ENCODE measurements at places on chromosomes 4 and X.

DNA sequence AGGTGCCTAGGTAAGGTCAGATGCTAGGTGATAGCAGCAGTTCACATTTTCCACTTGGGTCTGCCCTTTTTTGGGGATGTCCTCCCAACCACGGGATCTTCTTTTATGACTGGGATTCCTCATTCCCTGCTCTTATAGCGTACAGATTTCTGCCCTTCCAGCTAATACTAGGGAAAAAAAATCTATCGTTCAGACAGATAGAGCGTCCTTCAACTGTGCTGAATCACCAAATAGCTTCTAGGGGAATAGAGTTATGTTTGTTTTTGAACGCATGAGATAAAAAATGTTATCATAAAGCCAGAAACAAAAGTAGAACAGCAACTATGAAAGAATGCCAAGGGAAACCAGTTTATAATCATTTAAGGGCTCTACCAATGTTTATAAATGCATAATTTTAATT lies 13.0 kb downstream of the RAP2C start:
- no peak for DNase-seq

DNA sequence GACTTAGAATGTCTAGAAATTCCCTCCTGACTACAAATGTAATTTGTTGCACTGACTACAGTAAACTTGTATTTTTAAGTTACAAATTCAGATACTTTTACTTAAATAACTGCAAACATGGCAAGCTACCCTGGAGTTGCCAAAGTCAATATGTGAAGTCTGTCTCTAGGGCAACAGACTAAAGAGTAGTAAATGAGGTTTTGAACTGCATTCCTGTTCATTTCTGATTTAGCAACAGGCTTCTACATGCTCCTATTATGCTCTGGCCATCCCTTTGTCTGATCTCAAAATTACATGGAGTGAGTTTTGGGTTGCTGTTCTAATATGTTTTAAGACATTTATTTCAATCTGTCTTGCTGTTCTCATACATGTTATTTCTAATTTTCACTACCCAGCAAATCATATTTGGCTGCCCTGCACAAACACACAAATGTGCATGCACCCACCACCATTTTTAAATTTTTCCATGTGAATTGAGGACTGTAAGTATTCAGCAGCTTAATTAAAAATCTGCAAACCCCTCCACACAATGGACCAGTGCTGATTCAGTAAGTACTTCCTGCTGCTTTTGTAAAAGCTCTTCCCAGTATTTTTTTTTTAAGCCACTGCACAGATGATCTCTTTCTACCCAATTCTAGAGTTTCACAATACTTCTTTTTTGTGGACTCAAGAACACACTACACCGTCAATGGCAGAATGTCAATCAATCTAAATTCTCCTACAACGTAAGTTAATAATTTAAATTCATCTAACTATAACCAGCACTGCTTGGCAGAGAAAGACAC lies 26.7 kb downstream of the SH3RF1 start:
- no peak for DNase-seq

- no peak for DNase-seq
Observed at GRCh38 chrX:110407910-110408545, 49.4 kb downstream of the RTL9 start.

DNA sequence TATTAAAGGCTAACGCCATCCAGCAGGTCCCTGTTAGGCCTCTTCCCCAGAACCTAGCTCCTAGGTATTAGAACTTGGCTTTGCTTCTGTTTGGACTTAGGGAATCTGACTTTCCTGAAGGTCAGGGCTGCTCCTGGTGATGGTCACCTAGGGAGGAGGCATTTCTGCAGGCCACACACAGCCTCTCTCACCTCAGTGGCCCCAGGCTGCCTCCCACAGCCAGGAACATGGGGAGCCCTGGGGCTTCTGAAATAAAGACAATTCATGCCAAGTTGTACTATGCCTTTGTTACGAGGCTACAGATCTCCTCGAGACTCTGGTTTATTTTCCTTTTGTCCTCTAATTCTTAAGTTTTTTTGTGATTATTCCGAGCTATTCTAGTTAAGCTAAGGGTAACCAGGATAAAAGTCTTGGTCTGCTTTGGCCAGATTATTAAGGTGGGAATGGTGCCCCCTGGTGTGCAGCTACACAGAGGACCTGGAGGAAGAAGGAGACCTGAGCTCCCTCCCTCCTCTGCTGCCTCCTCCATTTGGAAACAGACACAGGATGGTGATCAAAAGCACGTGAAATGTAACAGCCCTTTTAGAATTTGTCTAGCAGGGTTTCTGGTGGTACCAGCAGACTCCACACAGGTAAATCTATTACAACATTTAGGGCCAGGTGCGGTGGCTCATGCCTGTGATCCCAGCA lies 131.0 kb downstream of the DCLK2 start:
- DNase-seq = no peak
